ENCODE measurements at places on chromosomes 1 and 21.

DNA sequence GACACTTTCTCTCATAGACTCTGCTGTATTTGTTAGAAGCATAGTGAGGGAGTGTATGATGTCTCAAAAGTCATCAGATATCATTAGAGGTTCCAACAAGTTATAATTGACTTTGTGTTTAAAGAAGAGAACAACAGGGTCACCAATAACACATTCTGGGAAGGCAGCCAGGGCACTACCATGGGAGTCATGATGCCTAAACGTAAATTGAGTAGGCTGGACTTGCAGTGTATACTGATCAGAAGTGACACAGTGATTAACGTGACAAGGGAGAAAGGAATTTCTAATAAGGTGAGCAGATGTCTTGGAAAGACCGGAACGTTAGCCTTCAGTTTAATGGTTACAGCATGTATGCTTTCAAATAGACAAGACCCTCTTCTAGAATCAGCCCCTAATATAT is 973.2 kb downstream of the NCAM2 start:
- DNase-seq, result no peak

DNA sequence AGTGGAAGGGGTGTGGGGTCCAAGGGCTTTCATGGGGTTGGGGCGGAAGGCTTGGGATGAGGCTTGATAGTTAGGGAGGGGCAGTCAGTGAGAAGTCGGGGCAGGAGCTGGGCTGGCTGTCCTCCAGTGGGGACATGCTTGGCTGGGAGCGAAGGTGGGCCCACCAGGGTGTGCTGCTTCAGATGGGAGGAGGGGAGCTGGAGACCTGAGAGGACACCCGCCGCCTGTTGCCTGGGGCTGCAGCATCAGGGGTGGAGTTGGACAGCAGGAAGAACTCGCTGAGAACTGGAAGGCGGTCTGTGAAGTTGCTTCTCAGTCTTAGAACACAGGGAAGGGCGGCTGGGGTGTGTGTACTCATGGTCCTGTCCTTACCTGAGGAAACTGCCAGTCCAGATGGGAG is 1.6 kb downstream of the THEM5 start:
- DNase-seq, result no peak

DNA sequence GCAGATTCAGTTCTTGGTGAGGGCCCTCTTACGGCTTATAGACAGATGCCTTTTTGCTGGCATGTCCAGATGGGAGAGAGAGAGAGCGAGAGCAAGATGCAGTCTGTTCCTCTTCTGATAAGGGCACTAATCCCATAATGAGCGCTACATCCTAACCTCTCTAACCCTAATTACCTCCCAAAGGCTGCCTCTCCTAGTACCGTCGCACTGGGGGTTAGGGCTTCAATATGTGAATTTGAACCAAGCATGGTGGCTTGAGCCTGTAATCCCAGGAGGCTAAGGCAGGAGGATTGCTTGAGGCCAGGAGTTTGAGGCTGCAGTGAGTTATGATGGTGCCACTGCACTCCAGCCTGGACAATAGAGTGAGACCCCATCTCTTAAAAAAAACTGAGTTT is 10.5 kb upstream of the SDE2 start:
- no peak for DNase-seq

GRCh38 chr1:99176753-99177152 is 87.5 kb upstream of the PLPPR4 start:
- DNase-seq, result no peak

DNA sequence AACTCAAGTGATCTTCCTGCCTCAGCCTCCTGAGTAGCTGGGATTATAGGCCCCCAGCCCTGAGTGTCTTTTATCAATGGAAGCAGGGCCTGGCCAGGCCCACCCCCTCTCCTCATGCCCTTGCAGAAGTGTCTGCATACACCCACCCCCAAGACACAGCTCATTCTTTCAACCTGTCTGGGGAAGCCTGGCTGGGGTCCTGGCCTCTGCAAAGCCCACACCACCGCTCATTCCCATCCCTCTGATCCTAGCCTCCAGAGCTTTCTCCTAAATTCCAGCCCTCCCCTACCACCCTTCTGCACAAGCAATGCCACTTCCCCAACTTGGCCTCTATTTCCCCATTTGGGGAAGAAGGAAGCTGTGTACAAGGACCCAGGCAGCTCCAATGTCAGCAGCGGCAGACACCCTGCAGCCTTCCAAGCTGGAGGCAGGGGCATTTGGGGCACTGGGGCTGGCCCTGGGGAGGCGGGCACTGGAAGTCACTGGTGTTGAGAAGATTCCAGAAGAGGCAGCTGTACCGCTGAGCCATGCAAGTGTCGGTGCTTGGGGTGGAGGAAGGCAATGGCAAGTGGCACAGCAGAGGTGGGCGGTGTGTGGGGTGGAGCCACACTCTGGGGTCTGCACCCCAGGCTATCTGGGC is 33.7 kb upstream of the ARF1 start:
- no peak for DNase-seq

- no peak for DNase-seq
These were observed 288.0 kb downstream of the PBX1 start for GRCh38 chr1:164846731-164847691.

DNA sequence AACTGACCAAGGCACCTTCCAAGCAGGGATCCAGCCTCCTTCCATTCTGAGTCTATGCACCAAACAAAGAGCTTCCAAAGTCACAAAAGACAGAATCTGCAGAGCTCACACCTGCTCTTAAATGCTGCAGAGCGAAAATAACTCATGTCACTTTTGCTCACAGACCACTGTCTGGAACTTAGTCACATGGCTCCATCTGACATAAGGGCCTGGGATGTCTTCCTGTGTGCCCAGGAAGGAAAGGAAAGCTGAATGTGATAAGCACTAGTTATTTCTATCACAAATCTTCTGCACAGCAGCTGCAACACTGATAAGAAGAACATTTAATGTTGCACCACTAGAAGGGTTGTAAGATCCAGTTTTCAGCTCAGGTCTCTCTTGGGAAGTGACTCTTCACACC is 39.5 kb upstream of the SGIP1 start:
- no peak for DNase-seq

DNA sequence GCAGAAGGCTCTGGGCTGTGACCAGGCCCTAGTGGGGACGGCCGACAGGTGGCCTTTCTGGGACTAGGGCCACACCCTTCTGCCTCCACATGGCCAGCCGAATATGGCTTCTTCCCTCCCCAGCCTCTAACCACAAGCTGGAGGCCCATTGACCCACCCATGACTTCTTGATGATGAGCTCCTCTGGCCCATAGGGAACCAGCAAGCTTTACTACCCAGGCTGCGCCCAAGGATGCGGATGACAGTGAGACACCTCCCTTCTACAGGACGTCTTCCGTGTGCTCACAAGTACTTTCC is 41.0 kb downstream of the LDLRAD2 start:
- no peak for DNase-seq

DNA sequence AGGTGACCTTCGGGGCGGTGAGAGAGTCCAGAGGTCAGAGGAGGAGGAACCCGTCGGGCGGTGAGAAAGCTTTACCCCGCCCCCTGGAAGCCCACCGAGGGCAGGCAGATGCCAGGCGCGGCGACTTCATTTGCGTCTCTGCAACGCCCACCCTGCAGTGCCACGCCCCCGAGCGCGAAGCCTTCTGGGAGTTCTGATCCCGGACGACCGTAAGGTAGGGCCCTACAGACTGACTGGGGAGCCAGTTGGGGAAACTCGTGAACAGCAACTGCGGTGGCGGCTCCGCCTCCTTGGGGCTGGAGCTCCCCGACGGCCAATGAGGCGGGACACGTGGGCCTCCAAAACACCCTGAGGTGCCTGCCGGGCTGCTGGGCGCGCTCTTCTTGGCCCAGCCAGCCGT is 46.0 kb upstream of the EDARADD start:
- DNase-seq, result no peak

- no peak for DNase-seq
These were observed 50.1 kb upstream of the RGS21 start for GRCh38 chr1:192266645-192267044.

- no peak for DNase-seq
These were observed 236.9 kb upstream of the DPYD start for GRCh38 chr1:98157524-98158313.

DNA sequence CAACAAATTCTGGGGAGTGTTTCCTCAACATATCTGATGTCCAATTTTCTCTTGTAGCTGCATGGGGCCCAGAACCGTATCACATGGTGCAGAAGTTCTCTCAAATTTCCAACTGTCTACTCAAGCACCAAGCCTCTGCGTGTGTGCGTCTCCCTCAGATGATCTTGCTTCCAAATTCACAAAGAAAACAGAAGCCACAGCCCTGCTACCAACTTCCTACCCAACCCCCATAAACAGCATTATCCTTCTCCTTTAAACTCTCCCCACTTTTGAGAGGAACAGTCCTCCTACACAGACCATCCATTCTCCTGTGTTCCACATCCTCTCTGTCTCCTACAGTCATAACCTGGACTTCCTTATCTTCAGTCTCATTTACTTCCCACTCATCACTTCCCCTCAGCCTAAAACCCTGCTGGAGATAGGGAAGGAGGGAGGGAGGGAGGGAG is 354.1 kb downstream of the SMYD3 start:
- no peak for DNase-seq

- DNase-seq, result no peak
These were observed 20.1 kb downstream of the HSD3B2 start for GRCh38 chr1:119435052-119435451.

- DNase-seq, result no peak
These were observed 46.7 kb downstream of the LPGAT1 start for GRCh38 chr1:211783897-211784296.

GRCh38 chr1:47701741-47702515 is 264.1 kb downstream of the FOXD2 start:
- DNase-seq, result no peak

GRCh38 chr1:27967106-27967883 is 7.5 kb downstream of the XKR8 start:
- DNase-seq, result no peak

DNA sequence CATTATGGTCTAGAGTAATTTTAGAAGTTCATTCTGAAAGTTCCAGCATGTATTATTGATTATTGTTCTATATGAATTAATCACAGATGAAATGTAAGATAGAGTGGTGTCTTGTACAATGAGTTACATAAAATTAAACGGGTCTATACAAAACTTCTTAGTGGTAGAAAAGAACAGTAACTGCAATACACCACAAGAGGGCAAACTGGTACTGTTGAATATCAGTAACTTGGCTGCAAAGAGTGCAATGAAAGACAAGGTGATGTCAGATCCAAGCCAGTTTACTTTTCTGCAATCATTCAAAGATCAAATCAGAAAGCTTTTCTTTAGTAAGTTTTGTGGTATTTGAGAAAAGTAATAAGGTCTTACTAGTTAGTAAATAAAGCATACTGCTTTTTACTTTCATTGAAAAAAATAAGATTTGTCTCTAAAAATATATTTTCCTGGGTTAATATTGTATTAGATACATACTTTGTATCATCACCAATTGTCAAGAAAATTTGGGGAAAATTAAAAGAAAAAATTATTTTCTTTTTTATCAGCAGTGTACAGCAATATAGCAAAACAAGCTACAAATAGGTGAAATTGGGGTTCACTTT is 66.4 kb upstream of the BTG3 start:
- DNase-seq, result no peak

DNA sequence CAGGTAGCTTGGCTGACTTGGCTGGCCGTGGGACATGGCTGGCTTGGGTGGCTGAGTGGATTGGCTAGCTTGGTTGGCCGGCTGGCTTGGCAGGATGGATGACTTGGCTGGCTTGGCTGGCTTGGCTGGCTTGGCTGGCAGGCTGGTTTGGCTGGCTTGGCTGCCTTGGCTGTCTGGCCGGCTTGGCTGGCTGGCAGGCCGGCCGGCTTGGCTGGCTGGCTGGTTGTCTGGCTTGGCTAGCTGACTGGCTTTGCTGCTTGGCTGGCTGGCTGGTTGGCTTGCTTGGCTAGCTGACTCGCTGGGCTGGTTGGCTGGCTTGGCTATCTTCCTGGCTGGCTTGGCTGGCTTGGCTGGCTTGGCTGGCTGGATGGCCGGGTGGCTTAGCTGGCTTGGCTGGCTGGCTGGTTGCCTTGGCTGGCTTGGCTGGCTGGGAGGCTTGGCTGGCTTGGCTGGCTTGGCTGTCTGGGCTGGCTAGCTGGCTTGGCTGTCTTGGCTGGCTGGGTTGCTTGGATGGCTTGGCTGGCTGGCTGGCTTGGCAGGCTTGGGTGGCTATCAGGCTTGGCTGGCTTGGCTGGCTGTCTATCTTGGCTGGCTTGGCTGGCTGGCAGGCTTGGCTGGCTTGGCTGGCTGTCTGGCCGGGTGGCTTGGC is 129.7 kb upstream of the FAM72C start:
- DNase-seq, result peak; percentile 11

DNA sequence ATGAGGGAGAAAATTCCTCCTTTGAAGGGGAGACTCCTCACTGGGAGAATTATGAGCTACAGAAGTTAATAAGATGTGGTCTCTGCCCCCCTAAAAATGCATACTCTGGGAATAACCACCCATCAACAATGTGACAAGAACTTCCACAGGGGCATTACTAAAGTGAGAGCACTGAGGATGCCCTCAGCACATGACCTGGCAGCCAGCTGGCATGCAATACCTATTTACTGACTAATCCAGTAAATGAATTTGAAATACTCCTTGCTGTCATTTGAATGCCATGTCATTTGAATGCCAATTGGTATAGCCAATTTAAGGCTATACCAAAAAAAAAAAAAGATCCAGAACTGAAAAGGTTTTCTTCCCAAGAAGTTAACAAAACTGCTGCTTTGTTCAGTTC is 30.8 kb downstream of the PLPP3 start:
- no peak for DNase-seq

- DNase-seq, result no peak
These were observed 21.6 kb downstream of the GRHL3 start for GRCh38 chr1:24340770-24341169.

- DNase-seq, result no peak
These were observed 19.9 kb upstream of the UBE2U start for GRCh38 chr1:64183395-64184002.

DNA sequence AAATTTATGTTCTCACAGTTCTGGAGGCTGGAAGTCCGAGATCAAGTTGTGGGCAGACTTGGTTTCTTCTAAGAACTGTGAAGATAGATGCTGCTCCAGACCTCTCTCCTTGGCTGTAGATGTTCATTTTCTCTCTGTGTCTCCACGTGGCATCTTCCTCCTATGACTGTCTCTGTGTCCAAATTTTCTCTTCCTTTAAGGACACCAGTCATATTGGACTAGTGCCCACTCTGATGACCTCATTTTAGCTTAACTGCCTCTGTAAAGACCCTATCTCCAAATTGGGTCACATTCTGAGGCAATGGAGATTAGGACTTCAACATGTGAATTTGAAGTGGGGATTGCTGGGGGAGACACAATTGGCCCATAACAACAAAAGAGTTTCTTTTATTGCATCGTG is 125.3 kb upstream of the ETS2 start:
- no peak for DNase-seq

DNA sequence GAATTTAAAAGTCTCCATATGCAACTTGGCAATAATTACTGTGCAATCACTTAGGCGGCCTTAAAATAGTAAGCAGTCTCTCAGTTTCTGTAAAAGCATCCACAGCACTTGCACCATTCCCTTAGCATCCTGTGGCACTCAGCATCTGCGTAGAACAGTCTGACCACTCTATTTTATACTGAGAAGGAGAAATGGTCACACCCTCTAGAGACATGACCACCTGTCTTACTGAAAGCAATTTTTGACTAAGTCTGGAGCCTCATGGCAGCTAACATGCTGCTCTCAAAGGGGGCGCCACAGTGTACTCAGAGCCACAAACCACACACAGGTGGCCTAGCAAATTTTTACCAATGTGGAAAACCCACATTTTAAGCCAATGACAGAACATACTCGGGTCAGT is 62.0 kb downstream of the KCNK1 start:
- no peak for DNase-seq
